ENCODE measurements at places on chromosomes 1 and 21.

- DNase-seq: no peak
Observed at GRCh38 chr1:96588416-96588995, 133.1 kb upstream of the PTBP2 start.

DNA sequence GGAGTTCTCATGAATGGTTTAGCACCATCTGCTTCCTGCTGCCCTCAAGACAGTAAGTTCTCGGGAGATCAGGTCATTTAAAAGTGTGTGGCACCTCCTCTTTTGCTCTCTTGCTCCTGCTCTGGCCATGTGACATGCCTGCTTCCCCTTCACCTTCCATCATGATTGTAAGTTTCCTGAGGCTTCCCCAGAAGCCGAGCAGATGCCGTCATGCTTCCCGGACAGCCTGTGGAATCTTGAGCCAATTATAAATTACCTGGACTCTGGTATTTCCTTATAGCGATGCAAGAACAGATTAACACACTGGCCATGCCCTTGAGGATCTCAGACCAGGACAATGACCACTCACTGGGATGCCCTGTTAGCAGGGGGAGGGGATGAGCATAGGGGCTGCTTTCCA is 212.3 kb downstream of the MATN1 start:
- no peak for DNase-seq

GRCh38 chr1:164638492-164639202 is 79.7 kb downstream of the PBX1 start:
- no peak for DNase-seq

- DNase-seq: no peak
Observed at GRCh38 chr1:20174937-20175666, 10.8 kb upstream of the UBXN10 start.

- DNase-seq: no peak
Observed at GRCh38 chr1:10177876-10178275, 32.5 kb upstream of the KIF1B start.

DNA sequence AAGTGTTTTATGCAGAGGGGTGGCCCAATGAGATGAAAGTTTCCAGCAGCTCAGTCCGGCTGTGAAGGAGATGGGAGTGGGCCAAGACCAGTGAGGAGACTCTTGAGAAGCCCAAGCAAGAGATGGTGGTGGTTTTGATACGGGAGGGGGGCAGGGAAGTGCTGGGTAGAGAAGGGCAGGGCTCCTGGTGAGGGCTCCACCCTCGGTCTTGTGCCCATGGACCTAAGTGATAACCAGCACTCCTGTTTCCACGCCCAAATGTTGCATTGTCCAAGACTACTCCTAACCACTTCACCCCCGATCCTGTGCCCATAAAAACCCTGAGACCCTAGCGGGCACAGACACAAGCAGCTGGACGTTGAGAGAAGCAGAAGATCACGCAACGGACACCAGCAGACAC is 140.9 kb downstream of the MIS18A start:
- no peak for DNase-seq

- no peak for DNase-seq
Observed at GRCh38 chr1:104380003-104380402, 630.3 kb downstream of the AMY1C start.

DNA sequence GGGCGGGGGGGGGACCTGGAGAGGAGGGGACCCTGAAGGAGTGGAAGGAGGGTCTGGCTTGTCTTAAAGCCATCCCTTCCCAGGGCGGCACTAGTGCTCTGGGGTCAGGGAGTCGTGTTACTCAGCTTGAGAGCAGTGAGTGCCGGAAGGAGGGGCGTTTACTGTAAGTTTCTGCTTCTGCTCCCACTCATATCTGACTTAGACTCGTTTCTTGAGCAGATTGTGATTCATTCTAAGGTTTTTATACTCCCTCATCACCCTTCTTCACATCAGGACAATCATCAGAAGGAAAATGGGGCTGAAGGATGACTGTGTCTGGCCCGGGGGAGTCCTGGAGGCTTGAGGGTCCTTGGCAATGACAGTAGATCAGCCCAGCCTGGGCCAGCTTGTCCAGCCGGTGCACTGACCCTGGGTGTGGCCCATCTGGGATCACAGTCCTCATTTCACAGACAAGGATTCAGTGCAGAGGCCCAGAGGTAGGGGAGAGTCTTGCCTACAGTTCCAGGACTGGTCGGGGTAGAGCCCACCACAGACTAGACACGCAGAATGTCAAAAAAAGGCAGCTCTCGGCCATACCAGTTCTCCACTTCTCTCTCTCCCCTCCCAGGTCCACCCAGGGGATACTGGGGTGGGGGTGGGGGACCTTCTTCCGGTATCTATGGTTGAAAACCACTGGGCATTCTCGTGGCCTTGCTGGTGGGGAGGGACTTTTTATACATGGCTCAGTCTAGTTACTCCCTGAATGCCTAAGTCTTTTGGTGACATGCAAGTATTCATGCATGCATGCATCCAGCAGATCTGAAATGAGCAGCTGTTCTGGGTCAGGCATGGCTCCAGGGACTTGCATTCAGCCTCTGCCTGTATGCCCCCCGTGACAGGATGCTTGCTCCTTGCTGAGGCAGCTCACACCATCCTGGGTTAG is 5.1 kb downstream of the TNFRSF8 start:
- no peak for DNase-seq

DNA sequence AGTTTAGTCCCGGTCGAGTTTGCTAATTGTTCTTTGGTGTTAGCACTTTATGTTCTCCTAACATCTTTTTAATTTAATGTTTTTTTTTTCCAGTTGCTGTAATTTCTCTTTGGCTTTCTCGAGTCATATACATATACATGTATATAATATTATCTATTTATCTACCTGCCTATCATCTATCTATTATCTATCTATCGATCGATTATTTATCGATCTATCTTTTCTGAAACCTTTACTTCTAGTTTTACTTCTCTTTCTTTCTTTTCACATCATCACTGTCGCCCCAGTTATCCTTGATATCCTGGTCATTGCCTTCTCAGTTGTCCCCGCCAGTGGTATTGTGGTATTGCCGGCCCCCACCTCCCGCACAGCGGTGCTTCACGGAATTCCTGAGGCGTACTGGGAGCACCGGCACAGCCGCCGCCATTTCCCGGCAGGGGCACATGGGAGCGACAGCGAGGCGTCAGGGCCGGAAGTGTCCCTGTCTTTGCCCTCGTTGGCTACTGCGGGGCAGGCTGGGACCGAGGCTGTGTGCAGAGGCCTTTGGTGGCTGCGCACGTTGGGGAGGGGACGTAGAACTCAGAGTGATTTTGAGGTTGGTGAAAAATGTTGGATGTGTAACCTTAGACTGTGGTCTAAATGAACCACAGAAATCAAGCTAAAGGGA is 101.1 kb downstream of the NUF2 start:
- no peak for DNase-seq

- no peak for DNase-seq
Observed at GRCh38 chr1:228009828-228010775, 3.3 kb downstream of the WNT3A start.

DNA sequence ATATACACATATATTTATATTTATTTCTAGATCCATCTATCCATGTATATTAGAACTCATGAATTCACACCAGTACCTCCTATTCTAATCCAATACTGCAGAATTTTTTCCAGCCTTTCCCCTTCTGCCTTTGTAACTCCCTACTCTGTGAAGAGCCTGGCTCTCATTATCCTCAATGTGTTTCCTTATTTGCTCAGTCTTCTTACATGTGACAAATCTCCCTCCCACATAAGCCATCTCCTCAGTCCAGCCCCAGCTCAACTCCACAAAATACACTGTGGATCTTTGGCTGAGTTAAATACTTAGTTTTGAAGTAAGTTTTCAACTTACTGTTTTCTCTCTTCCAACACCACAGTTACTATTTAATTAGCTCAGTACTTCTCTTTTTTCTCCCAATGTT is 45.7 kb downstream of the ATP5PO start:
- no peak for DNase-seq

DNA sequence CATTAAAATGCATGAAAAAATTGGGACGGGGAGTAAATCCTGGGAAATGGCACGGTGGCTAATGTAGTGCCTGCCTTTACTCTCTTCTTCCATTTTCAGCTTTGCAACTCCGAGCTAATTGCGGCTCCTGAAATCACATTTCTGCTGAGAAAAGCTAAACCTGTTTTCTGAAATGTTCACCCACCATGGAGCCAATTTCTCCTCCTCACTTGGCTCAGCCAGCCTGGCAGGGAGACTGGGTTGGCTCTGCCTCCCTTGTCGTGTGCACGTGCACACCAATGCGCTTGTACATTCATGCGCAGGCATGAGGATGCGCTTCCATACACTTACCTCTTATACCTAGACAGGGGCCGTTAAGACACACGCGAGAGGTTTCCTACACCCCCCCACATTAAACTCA is 165.4 kb downstream of the PLXNA2 start:
- DNase-seq: no peak

GRCh38 chr1:187157552-187157951 is 328.8 kb downstream of the PLA2G4A start:
- no peak for DNase-seq

DNA sequence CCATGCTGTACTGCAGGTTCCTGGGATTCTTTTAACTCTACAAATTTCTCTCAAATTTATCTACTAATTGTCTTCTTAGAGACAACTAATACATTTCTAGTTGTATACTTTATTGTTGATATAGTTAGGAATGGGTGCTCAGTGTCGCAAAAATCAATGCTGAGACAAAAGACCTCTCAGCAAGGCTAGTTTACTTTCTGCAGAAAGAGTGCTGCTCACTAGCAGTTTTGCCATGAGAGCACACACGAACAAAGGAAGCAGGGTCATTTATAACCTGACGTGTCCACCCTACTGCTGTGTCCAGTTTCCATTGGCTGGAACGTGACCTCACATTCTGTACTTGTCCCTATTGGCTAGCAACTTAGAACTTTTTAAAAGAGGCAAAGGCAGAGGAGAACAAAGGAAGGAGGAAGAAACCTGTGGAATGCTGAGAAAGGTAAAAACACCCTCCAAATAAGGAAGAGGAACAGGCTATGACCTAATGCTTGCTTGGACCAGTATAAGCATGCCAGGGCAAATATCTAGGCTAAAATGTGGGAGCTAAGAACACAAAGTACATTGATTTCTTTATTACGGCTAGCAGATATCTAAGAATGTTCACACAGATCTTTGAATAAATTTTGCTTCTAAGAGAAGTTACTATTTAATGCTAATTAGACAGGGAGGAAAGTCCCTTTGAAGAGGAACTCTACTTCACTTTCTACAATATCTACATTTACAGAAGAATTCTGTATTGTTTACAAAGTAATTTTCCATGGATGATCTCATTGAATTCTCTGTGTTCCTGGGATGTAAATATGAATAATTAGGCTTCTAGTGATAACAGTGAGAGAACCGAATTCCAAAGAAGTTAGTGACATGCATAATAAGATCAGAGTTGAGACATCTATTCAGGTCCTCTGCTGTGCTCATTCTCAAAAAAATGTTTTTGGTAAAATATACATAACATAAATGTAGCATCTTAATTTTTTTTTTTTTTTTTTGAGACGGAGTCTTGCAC is 86.0 kb upstream of the MAP10 start:
- DNase-seq: no peak

- DNase-seq: no peak
Observed at GRCh38 chr1:61432616-61433388, 292.1 kb downstream of the TM2D1 start.

GRCh38 chr1:159300146-159300545 is 2.0 kb upstream of the FCER1A start:
- no peak for DNase-seq

- DNase-seq: no peak
Observed at GRCh38 chr1:82901118-82901517, 1097.8 kb downstream of the TTLL7 start.

DNA sequence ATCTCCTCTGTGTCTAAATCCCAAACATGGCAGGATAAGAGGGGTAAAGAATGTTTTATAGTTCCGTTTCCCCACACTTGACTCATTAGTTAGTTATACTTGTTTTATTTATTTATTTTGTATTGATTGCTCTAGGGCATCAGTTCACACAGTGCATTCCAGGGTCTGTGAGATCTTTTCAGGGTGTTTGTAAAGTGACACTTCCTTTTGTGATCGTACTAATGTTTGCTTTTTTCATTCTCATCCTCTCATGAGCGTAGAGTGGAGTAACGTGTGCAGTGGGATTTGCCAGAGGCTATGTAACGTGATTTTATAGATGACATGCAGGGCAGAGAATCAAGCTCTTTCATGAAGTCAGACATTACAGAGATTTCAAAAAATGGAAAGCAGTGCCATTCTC is 103.2 kb downstream of the SCCPDH start:
- DNase-seq: no peak

DNA sequence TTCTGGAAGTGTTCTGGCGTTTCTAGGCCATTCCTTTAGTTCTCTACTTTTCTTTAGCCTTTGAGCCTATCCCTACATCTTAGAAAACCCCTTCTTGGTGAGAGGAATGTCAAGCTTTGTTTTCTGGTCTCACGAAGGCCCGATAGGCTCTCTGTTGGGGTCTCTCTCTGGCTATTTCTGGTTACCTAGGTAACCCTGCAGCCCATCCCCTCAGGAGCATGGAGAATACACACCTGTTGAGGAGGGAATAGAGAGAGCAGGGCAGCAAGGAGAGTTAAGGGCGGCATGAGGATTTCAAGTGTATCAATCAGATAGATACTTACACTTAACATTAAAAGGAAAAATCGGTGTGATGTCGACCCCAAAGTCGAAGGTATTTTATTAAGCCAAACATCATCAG is 45.7 kb downstream of the LRRC8D start:
- no peak for DNase-seq

DNA sequence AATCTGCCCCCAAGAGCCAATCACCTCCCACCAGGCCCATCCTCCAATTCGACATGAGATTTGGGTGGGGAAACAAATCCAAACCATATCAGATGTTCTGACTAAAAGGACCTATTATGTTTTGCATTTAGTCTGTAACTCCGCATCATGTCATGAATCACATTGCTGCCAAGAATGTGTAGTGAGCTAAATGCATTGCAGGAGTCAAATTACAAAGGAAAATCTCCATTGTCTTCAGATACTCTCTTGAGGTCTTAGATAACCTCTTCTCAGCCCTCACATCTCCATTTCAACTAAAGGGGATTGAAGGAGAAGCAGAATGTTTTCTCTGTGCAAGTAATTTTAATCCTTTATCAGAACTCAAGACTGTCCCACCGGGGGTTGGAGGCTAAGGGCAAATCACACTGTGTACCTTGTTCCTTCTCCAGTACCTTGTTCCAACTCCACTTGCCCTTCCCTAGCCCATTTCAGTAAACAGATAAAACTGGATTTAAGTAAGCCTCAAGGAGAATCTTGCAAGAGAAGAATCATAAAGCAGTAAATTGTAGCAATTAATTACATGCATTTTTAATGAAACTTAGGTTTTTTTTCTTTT is 34.1 kb downstream of the EXTL2 start:
- no peak for DNase-seq

- DNase-seq: no peak
Observed at GRCh38 chr21:32043458-32043857, 170.6 kb downstream of the HUNK start.

- DNase-seq: no peak
Observed at GRCh38 chr1:53143527-53143926, 1.1 kb upstream of the SLC1A7 start.

GRCh38 chr1:21781815-21782348 is 1.1 kb downstream of the USP48 start:
- DNase-seq: no peak

- no peak for DNase-seq
Observed at GRCh38 chr1:21543598-21543997, 34.4 kb downstream of the ALPL start.
